ENCODE measurements at places on chromosomes 12 and 14. TPM values are rescaled to one million over a fixed set of nuclear protein-coding genes. Genes with fewer than 3 reads are reported as not detected.

GRCh38 chr12:43281563-43281962 lies 270.4 kb downstream of the ADAMTS20 start:
- DNase-seq = no peak

Gene EXOC3L4
- not detected for polyA plus RNA-seq

GRCh38 chr14:98548071-98548686 lies 723.8 kb downstream of the BCL11B start:
- DNase-seq = peak; percentile 14

Gene ABCB9
- polyA plus RNA-seq = 5.8 TPM

DNA sequence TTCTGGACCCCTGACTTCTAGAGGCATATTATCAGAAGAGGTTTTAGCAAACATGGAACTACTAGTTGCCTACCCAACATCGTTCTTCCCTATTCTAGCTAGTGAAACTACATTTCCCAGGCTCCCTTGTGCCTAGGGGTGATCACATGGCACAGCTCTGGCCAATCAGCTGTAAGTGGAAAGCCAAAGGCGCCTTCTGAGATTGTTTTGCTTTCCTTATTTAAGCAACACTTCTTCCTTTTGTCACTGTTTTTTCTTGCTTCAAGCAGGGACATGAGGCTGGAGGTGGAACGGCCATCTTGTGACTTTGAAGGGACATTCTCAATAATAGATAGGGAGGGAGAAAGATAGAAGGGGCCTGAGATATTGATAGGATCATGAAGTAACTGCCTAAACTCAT lies 136.7 kb downstream of the ZNF664 start:
- no peak for DNase-seq

DNA sequence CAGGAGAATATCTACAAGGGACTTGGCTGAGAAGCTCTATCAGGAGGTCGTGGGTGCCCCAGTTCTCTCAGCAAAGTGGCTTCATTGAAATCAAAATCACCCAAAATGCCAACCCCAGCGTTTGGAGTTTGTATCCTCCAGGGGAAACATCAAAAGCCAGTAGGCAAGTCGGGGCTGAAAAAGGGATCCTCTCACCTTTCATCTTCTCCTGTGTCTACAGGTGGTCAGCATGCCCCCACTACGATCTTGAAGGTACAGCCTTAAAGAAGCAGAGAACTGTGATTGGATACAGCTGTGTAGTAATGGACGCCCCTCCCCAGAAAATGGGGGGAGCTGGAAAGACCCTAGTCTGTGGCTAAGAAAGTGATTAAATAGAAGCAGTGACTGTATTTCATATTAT lies 22.2 kb downstream of the HRK start:
- DNase-seq = no peak

GRCh38 chr12:8779862-8780261 lies 42.6 kb upstream of the A2ML1 start:
- DNase-seq = no peak

DNA sequence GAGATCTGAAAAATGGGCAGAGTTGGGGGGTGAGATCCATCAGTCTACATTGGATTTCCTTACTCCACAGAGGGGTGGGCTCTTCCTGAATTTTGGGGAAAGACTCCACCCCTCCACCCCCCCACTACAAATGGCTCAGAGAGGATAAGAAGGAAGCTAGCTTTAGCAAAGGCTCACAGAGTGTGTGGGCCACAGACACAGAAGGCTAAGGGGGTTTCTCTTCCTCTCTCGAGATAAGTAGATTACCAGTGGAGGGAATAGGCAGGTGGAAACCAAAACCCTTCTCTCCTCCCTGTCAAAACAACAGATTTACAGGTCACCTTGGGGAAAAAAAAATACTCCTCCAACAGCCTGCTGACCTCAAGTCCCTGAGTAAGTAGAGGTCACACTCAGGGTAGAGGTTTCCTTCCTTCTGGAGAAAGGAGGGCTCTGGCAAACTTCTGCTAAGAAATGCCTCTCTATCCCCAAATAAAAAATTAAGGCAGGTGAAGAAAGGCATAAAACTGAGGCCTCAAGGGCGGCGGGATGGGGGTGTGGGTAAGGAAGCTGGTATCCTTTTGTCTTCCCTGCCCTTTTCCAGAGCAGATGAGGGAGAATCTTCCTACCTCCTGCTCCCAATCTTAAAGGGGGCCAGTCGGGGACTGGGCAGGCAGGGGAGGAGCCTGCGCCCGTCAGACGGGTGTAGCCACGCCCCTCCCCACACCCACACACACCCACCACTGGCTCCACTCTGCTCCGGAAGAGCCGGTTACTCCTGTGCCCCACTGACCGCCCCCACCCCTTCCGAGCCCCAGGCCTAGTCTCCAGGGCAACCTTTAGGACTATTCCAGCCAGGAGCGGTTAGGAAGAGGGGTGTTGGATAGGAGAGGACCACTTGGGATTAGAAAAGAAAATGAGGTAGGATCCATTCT lies 1.9 kb upstream of the BAZ2A start:
- DNase-seq = no peak
